ENCODE measurements at places on chromosomes 1 and 21.

GRCh38 chr1:113984710-113985109 is 5.4 kb downstream of the OLFML3 start:
- peak; percentile 20 for DNase-seq

- DNase-seq = peak; percentile 94
These were observed 2.5 kb upstream of the MEF2D start for GRCh38 chr1:156502894-156503697.

GRCh38 chr1:225544924-225545323 is 108.0 kb downstream of the ENAH start:
- no peak for DNase-seq

DNA sequence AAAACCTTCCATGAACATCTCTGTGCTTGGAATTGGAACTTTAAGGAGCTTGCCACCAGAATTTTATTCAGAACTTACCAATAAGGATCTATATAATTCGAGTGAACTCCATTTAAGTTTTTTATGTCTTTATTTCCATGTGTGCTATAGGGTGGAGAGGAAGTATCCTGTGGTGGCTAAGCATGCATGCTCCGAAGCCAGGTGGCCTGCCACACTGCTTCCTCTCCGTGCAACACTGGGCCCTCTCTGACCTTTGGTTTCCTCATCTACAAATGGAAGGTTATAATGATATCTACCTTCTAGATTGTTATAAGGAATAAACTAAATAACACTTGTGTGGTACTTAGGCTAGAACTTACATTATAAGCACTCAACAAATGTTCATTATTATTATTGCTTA is 382.1 kb downstream of the PTPRC start:
- DNase-seq = no peak

- DNase-seq = no peak
These were observed 402.8 kb downstream of the PCP4 start for GRCh38 chr21:40270047-40270446.

- DNase-seq = no peak
These were observed 27.7 kb upstream of the RPTN start for GRCh38 chr1:152186556-152187285.

DNA sequence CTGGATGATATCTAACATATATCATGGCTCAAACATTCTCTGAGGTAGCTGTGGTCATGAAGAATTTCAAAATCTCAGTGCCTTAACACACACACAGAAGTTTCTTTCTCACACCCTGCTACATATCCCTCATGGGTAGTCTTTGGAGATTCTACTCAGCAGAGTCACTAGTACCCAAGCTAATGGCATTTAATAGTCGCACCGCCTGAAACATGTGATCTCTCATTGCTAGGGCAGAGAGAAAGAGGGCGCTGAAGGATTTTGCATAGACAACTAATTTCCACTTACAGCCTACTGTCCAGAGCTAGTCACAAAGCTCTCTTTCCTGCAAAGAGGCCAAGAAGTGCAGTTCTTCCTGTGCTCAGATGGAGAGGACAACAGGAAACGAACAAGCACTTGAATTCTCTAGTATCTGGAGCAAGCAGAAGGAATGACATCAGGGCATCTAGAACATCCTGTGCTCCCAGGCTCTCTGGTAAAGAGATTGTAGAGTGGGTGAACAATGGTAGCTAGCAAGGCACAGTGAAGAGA is 183.4 kb upstream of the PTBP2 start:
- DNase-seq = peak; percentile 64

GRCh38 chr1:29640428-29640785 is 404.1 kb downstream of the PTPRU start:
- no peak for DNase-seq

GRCh38 chr1:246591504-246591903 is 25.2 kb downstream of the CNST start:
- no peak for DNase-seq

DNA sequence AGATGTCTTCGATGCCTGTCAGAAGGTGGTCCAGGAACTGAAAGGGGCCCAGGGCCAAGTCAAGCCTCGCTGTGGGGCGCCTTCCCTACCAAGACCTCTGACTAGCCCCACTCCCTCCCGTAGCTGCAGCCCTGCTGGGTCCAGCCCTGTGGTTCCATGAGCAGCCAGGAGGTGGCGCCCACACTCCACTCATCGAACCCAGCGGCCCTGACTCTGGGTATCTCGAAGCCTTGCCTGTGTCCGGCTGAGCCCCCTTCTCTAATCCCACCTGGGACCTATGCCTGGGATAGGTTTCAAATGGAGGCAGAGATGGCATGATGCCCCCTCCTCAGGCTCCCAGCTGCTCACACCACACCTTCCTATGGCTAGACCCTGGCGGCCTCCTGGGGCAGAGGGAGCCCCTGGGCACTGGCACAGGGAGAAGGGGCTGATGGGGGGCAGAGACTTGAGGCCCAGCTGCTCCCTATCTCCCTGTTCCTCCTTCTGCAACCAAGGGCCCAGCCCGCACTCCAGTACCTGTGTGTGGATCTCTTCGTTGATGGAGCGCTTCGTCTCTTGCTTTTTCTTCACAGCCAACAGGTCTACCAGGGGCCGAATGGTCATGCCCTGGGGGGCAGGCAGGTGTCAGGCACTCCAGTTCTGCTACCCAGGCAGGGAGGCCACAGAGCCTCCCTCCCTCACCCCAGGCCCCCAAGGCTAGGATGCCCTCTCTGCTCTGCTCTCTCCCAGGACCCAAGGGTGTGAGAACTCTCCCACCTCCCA is 52.0 kb downstream of the SLC9A1 start:
- peak; percentile 54 for DNase-seq

DNA sequence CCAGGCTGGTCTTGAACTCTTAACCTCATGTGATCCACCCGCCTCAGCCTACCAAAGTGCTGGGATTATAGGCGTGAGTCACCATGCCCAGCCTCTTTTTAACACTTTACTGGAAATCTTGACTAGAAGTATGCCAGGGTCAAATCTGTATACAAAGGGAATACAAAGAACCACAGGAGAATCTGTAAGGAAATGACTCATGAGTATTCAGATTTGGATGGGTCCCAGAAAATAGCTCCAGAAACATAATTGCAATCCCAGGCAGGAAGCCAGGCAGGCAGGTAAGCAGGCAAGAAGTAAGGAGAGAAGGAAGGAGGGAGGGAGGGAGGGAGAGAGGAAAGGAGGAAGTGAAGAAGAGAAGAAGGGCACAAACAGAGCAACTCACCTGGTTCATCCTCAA is 22.8 kb upstream of the TIAM1 start:
- DNase-seq = peak; percentile 95

GRCh38 chr1:153563483-153563901 is 2.2 kb downstream of the S100A2 start:
- no peak for DNase-seq

DNA sequence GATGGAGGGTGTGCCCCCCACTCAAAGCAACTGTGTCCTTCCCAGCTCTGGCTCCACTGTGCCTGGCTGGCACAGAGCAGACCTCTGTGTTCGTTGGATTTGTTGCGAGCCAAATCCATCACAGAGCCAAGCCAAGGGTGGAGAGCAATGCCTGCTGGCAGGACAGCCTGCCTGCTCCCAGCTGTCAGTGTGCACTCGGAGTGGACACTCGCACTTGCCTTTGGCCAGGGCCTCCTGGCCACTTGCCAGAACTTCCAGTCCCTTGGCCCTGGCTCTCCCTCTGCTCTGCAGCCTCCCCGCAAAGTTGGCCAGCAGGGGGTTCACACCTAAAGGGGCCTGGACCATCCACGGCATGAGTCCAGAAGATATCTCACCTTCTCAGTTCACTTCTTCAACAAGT is 16.4 kb downstream of the HEYL start:
- DNase-seq = no peak

- peak; percentile 86 for DNase-seq
These were observed 185.5 kb downstream of the ZNF281 start for GRCh38 chr1:200224315-200224714.

- no peak for DNase-seq
These were observed 199.3 kb upstream of the JUN start for GRCh38 chr1:58983162-58983561.

- no peak for DNase-seq
These were observed 7.1 kb upstream of the IER5 start for GRCh38 chr1:181081395-181081794.

DNA sequence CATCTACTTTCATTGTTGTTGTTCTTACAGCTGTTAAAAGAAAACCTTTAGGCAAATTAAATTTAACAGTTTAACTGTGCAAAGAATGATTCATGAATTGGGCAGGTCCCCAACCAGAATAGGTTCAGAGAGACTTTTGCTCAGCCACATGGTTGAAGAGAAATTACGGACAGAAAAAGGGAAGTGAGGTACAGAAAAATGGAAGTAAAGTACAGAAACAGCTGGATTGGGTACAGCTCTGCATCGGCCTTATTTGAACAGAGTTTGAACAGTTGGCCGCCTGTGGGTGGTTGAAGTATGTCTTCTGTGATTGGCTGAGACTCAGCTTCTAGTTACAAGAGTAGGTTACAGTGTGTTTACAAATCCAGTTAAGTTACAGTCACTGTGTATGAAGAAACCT is 210.1 kb downstream of the FGGY start:
- peak; percentile 41 for DNase-seq

DNA sequence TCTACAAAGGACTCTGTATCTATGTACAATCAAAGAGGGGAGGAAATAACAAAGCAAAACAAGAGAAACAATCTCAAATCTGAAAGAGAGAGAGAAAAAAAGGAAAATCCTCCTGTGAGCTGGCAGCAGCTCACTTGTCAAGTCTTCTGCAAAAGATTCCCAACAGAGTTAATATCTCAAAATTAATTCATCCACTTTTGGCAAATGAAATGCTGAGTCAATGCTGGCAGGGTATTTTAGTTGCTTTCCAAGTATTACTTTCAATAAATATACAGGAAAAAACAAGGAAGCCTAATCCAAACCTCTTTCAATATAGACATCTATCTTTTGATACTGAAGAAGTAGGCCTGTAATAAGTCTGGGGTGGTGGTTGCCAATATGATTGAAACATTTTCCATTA is 613.9 kb upstream of the NEGR1 start:
- no peak for DNase-seq

- DNase-seq = no peak
These were observed 41.8 kb downstream of the NTPCR start for GRCh38 chr1:232992227-232992626.

- no peak for DNase-seq
These were observed 86.0 kb downstream of the HHIPL2 start for GRCh38 chr1:222461941-222462340.

GRCh38 chr1:164559342-164560051 is 513 bp downstream of the PBX1 start:
- DNase-seq = peak; percentile 54

- peak; percentile 79 for DNase-seq
These were observed 8.5 kb upstream of the MEX3A start for GRCh38 chr1:156090840-156091188.

GRCh38 chr21:21688889-21689288 is 690.7 kb downstream of the NCAM2 start:
- DNase-seq = peak; percentile 52

GRCh38 chr1:118982266-118982665 is 5.9 kb downstream of the TBX15 start:
- DNase-seq = no peak

DNA sequence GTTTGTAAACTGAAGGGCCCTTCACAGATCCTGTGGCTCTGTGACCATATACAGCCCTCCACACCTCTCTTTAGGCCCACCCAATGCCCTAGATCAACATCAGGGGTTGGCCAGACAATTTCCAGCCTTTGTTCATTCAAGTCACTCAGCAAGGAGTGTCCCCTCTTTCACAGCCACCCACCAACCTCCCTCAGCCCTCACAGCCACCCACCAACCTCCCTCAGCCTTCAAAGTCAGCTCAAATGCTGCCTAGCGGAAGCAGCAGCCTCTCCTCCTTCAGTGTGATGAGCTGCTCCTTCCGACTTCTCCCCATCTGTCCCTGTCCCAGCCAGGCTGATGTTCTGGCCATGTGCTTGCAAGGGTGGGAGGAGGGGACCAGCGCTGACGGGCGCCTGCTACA is 71.4 kb downstream of the DMRTB1 start:
- DNase-seq = no peak

GRCh38 chr1:218969006-218969405 is 204.7 kb upstream of the LYPLAL1 start:
- no peak for DNase-seq
